NCI-H774 (cell line): ENCODE measurements at places on chromosomes 12 and 14.

- no peak for DNase-seq
Observed at GRCh38 chr12:15532364-15532977, 210.2 kb downstream of the PTPRO start.

DNA sequence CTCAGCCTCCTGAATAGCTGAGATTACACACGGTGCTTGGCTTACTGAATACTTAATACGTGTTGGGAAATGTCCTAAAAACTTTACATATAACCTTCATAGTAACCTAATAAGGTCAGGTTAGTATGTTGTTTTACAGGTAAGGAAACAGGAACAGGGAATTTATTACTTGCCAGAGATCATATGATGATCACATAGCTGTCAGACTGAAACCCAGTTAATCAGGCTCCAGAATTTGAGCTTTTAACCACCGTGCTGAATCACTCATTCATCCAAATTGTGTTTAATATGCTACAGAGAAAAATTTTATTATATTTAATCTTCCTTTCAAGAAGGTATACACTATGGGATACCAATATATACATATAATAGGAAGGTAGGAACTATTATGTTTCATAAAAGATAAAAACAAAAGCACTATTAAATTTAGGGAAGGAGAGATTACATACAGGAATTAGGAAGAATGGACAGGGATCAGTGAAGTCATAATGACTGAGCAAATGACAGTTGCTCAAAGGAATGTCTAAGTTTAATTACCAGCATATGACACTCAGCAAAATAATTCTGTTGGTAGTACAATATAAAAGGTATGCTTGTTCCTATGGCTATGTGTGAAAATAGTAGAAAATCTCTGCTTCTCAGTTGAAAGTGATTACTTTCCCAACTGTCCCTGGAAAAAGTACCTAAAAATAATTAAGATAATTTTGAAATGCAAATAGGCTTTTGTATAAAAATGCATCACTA lies 59.3 kb downstream of the HEATR5A start:
- DNase-seq = no peak

- no peak for DNase-seq
Observed at GRCh38 chr14:24634158-24634557, at the start of gene GZMB. GZMB (minus strand) TSS chr14:24634190; CDS start chr14:24634160, 30 bp downstream.

DNA sequence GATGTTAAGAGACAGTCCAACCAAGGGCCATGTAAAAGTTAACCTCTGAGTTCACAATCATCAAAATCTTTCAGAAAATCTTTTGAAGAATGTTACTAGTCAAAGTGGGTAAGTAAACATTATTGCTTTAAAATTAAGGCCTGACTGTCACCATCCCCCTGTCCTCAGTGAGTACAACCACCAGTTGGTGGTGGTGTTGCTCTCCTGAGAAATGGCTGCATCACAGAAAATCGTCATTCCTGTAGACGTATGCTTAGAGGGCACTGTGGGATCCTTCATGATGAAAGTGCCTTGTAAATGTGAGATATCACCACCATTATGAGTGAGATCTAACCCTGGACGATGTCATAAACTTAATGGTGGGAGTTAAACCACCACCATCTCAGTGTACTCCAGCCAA lies 451.2 kb downstream of the RPS29 start:
- no peak for DNase-seq

GRCh38 chr14:50065583-50065982 lies 50.8 kb downstream of the VCPKMT start:
- no peak for DNase-seq

DNA sequence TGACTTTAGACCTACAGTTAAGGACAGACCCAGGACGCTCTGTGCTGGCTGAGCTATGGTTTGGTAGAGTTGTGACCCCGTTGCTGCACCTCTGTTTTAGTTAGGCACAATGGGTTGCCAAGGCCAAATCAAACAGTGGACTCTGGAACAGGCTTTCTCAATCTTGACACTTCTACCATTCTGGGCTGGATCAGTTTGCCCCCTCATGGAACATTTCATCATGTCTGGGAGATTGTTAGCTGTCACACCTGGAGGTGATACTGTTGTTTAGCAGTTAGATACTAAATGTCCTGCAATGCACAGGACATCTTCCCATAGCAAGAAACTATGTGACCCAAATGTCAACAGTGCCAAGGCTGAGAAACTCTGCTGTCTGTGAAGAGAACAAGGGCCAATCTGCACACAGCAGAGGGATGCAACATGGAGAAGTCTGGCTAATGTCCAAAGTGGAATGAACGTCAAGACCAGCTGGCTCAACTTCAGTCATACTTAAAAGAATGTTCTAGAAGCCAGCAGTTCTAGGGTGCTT lies 65.6 kb upstream of the DICER1 start:
- no peak for DNase-seq

- no peak for DNase-seq
Observed at GRCh38 chr12:42857106-42857505, 267.6 kb upstream of the PRICKLE1 start.

GRCh38 chr12:24087294-24087693 lies 137.8 kb upstream of the SOX5 start:
- DNase-seq = no peak

GRCh38 chr12:101042211-101042610 lies 167.8 kb downstream of the SLC5A8 start:
- DNase-seq = peak; percentile 92

DNA sequence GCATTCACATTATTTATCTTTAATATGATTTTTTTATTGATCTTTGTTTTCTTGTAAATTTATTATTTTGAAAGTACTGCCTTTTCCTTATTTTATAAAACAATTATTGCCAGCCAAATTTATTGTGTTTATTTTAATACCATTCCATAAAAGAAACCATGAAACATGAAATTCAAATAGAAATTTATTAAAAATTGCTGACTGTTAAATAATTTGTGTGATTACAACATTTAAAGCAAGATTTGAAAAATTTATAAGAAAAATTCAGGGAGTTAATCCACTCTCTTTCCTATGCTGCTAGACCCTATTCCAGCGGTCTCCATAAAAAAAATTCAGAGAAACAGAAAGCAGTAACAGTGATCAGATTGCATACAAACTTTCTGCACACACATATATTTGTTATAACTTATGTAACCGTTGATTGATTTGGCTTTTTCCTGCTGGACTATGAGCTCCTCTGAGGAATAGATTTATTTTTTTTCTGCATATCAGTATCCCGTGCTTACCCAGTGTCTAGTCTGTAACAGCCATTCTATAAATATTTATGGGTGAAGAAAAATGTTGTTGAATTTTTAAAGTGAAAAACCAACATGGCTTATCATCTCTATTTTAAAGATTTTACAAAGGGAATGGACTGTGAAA lies 68.1 kb downstream of the LRRK2 start:
- DNase-seq = no peak

GRCh38 chr12:107567876-107568619 lies 117.6 kb upstream of the PWP1 start:
- DNase-seq = no peak

- DNase-seq = no peak
Observed at GRCh38 chr12:111393700-111394300, 11.9 kb upstream of the SH2B3 start.

GRCh38 chr12:105748806-105749600 lies 389.8 kb downstream of the NUAK1 start:
- DNase-seq = no peak

DNA sequence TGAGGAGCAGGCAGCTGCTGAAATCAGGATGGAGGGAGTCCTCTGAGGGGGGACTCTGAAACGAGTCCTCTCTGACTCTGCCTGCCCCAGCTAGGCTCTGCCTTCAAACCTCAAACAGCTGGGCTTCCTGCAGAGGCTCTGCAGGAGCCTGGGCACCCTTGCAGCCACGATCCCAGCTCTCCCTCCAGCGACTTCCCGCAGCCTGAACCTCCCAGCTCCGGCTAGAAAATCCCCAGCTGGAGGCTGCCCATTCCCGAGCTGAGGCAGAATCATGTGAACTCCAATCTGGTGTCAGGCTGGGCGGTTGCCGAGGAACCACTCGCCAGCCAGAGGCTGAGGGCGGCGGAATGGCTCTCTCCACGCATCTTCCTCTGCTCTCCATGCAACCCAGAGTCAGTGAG lies at the start of gene GPR68:
Gene GPR68, minus strand, starts transcription at position 204 of the 401 bp plus-strand sequence. CDS start 9,654 bp downstream, outside the sequence.
- DNase-seq = peak; percentile 32

- DNase-seq = no peak
Observed at GRCh38 chr14:54532111-54533012, 22.7 kb downstream of the CGRRF1 start.

GRCh38 chr14:104774453-104775072 lies 21.0 kb downstream of the AKT1 start:
- no peak for DNase-seq

- DNase-seq = no peak
Observed at GRCh38 chr12:128595609-128596008, 228.1 kb downstream of the SLC15A4 start.

GRCh38 chr14:59354666-59355065 lies 110.5 kb downstream of the GPR135 start:
- DNase-seq = no peak

GRCh38 chr14:32201193-32201815 lies 541 bp upstream of the RNU6-7 start:
- DNase-seq = peak; percentile 93

DNA sequence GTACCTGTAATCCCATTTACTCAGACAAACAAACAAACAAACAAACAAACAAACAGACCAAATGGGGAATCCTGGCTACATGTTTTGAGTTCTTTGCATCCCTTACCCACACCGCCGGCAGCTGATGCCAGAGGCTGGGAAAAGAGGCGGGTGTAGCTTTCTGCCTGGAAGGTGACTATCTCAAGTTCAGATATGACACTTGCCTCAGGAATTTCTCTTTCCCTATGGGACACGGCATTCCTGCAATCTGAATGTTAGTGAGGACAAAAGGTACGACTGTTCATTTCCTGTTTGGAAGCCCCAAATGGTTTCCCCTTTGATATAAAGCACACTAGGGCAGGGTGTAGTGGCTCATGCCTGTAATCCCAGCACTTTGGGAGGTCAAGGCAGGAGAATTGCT lies 2.9 kb downstream of the MYL2 start:
- DNase-seq = no peak

DNA sequence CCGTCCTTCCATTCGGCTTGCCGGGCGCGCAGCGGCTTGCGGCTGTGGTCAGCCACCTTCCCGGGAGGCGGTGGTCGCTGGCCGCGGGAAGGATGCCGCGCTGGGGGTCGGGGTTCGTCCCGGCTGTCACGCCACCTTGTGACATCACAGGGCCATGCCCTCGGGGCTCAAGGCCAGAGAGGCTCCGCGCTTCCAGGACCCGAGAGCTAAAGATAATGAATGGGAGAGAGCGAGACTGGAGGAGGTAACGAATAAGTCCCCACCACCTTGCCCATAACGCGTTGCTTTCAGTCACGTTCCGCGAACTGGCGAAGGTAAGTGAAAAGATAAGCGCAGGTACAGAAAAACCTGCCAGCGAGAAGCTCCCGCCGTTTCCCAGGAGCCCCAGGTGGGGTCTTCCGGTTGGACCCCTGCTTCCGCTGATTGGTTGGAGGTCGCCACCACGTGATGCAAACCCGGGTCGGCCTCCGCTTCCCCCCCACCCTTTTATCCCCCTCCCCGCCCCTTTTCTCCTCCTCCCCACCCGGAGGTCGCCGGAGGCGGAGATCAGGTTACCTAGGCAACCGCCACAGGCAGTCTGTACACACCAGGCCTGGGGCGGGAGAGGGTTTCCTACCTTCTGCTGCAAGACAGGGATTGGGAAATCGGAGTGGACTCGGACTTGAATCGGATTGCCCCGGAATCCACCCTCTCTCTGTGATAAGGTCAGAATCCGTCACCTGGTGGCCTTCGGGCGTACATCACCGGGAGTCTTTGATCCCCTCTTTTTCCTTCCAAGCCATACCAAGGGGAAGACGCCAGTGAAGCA lies at the start of gene LRRC9:
Gene LRRC9, plus strand, starts transcription at position 575 of the 808 bp plus-strand sequence.
- DNase-seq = peak; percentile 67

DNA sequence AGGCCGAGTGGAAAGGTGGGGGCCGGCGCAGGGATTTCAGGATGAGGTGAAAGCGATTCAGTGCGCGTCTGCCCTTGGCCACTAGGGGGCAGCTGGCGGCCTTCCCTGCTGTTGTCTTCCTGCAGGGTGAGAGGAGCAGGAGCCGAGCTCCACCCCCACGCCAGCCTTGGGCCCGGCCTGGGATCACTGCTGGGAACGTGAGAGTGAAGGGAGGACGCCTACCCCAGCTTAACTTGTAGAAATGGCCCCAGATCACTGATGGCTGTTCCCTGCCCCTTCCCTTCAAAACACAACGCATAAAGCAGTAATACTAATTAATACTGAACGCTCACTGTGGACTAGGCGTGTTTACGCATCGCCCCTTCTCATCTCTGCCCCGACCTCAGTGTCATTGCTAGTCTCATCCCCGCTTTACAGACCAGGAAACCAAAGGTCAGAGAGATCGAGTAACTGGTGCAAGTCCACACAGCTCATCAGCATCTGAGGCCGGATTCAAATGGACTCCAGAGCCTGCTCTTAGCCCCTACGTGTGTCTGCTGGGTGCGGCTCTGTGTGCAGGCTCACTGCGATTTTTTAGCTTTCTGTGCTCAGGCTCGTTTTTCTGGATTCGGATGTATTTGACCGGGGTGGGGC lies 24.3 kb downstream of the MVK start:
- peak; percentile 80 for DNase-seq

DNA sequence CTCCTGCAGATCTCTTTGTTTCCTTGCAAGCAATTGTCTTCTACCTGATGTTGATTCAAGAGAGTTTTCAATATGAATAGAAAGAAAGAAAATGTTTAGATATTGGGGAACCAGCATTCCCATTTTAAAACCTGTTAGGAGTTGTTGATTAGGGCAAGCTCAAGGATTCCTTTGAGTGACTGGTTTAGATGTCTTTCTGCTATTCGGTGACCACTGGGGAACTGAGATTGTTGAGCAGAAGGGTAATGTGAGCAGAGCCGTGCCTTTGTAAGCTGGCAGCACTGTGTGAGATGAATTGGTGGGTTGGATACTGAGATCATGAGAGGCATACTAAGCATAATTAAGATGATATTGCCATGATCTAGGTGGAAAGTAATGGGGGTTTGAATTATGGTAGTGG lies 39.1 kb upstream of the PAPLN start:
- no peak for DNase-seq

GRCh38 chr14:25090716-25091454 lies 40.9 kb upstream of the STXBP6 start:
- DNase-seq = no peak
